ENCODE measurements at places on chromosomes 5 and 9.

- H3K4me3 ChIP-seq: no peak overlapping the region
- H3K4me1 ChIP-seq: peaks cover 13% of the 10 kb centered on the region
These were observed 68.6 kb downstream of the EPB41L4B start for GRCh38 chr9:109252291-109252690.

DNA sequence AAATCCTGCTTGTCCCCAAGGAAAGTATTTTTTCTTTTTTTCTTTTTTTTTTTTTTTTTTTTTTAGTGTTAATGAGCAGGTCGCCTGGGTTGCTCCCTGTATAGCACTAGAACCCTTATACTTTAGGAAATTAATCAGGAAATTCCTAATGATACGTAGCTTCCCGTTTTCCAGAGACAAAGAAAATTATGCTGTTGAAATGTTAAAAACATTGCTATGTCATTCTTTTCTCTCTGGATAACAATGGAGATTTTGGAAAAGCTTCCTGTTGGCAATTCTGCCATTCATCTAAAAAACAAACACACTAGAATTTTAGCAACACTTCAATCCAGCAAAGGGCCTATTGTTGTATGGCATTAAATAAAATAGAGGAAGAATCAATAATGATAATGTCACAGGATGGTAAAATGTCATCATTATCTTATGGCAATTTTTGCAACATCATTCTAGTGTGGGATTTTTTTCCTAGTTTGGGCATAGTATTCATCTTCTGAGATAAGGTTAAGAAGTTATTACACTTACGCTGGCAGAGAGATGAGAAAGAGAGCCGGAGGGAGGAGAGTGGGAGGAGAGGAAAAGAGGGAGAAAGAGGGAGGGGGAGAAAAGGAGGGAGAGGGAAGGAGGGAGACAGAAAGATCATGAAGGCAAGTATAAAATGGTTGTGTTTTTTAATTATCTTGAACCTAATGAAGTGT is 315.8 kb upstream of the PDE4D start:
- peak overlapping the region; percentile 9 for H3K27ac ChIP-seq
- H3K36me3 ChIP-seq: no peaks in the 10 kb centered on the region
- no peaks in the 10 kb centered on the region for H3K4me1 ChIP-seq

- H3K4me3 ChIP-seq: no peak overlapping the region
- no peak for DNase-seq
- no peaks in the 10 kb centered on the region for H3K27me3 ChIP-seq
- H3K27ac ChIP-seq: no peak overlapping the region
These were observed 144.6 kb downstream of the CACNA1B start for GRCh38 chr9:138022121-138022741.

- H3K4me1 ChIP-seq: no peaks in the 10 kb centered on the region
- peaks cover 5% of the 10 kb centered on the region for H3K36me3 ChIP-seq
- H3K27ac ChIP-seq: no peak overlapping the region
- no peak for DNase-seq
These were observed 120.9 kb downstream of the MAPKAP1 start for GRCh38 chr9:125586172-125586511.

- no peaks in the 10 kb centered on the region for H3K36me3 ChIP-seq
- H3K27me3 ChIP-seq: no peaks in the 10 kb centered on the region
- no peak overlapping the region for H3K4me3 ChIP-seq
- H3K27ac ChIP-seq: no peak overlapping the region
- no peak for DNase-seq
- no peaks in the 10 kb centered on the region for H3K4me1 ChIP-seq
These were observed 101.2 kb downstream of the HMHB1 start for GRCh38 chr5:143913008-143913752.

GRCh38 chr5:176803943-176804498 is 6.3 kb upstream of the UNC5A start:
- no peak for DNase-seq
- no peak overlapping the region for H3K27ac ChIP-seq
- no peaks in the 10 kb centered on the region for H3K36me3 ChIP-seq

DNA sequence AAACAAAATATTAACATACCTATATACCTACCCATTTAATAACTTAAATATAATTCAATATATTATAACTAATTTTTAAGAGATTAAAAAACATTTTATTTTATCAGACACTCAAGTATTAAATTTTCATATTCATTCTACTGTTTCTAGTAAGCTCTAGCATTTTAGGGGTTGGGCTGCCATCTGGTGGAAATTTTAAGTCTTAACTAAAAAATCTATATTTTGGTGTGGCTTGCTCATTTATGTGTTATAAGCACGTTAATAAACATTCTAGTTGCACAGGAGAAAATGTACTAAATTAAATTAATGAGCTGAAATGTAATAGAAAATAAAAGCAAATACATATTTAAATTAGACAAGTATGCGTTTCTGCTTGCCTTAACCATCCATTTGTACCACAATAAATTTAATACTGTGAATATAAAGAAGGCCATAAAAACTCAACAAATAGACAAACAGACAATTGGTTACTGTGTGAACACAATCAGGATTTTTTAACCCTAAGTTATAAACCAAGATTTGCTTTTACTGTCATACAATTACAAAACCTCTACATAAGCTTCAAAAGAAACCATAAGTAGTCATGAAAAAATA is 1728.3 kb upstream of the CDH9 start:
- H3K36me3 ChIP-seq: no peaks in the 10 kb centered on the region
- H3K4me3 ChIP-seq: no peak overlapping the region
- no peak for DNase-seq
- H3K27ac ChIP-seq: no peak overlapping the region

DNA sequence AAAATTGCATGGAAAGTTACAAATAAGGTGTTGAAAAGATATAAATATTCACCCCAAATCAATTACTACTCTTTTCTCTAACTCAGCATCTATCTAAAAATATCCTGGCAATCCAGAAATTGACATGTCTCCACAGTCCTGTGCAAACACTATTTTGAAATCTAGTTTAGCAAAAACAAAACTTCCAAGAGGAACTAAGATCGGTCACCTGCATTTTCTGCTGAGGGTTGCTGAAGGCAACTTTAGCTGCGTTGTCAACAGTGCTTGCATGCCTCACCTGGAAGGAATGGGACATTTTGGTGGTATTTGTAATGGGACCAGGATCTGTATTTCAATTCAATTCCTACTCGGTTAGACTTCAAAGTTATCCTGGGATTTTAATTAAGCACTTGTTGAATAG is 398.3 kb downstream of the NTRK2 start:
- H3K27ac ChIP-seq: no peak overlapping the region
- no peak overlapping the region for H3K4me3 ChIP-seq
- H3K36me3 ChIP-seq: no peaks in the 10 kb centered on the region
- no peak for DNase-seq

- H3K36me3 ChIP-seq: peaks cover 28% of the 10 kb centered on the region
- H3K4me1 ChIP-seq: no peaks in the 10 kb centered on the region
- no peak for DNase-seq
- no peak overlapping the region for H3K27ac ChIP-seq
- H3K4me3 ChIP-seq: no peak overlapping the region
These were observed 408.3 kb downstream of the KDM4C start for GRCh38 chr9:7166074-7166473.

GRCh38 chr9:34384368-34385165 is 7.9 kb upstream of the MYORG start:
- DNase-seq: no peak
- H3K27me3 ChIP-seq: no peaks in the 10 kb centered on the region
- H3K4me1 ChIP-seq: peaks cover 16% of the 10 kb centered on the region
- no peak overlapping the region for H3K27ac ChIP-seq

GRCh38 chr9:79684711-79685575 is 113.2 kb downstream of the TLE4 start:
- DNase-seq: no peak
- H3K36me3 ChIP-seq: no peaks in the 10 kb centered on the region
- no peak overlapping the region for H3K4me3 ChIP-seq
- no peaks in the 10 kb centered on the region for H3K27me3 ChIP-seq

DNA sequence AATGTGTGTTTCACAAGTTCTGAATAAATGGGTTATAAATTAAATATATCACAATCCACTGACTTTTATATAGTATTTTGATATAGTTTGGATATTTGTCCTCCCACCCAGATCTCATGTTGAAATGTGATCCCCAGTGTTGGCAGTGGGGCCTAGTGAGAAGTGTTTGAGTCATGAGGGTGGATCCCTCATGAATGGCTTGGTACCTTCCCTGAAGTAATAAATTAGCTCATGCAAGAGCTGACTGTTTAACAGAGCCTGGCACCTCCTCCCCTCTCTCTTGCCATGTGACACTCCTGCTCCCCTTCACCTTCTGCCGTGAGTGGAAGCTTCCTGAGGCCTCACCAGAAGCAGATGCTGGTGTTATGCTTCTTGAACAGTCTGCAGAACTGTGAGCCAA is 127.9 kb upstream of the PALM2AKAP2 start:
- H3K4me1 ChIP-seq: no peaks in the 10 kb centered on the region
- H3K27me3 ChIP-seq: no peaks in the 10 kb centered on the region
- H3K4me3 ChIP-seq: no peak overlapping the region
- H3K27ac ChIP-seq: no peak overlapping the region
- DNase-seq: no peak
- no peaks in the 10 kb centered on the region for H3K36me3 ChIP-seq

DNA sequence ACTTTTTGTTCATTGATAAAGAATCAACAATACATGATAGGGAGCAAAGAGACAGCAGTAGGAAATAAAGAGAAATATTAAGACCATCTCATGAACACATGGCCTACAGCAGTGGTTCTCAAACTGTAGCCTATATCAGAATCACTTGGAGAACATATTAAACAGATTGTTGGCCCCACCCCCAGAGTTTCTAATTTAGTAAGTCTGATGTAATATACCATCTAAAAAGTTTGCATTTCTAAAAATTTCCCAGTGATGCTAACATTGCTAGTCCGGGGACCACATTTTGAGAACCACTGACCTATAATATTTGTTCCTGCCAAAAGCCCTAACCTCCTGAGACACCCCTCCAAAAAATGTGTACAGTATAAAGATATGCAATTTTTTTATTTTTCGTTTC is 306.2 kb upstream of the NREP start:
- H3K36me3 ChIP-seq: no peaks in the 10 kb centered on the region
- no peaks in the 10 kb centered on the region for H3K4me1 ChIP-seq

GRCh38 chr5:123217173-123217572 is 128.1 kb downstream of the PRDM6 start:
- H3K36me3 ChIP-seq: no peaks in the 10 kb centered on the region
- H3K27me3 ChIP-seq: no peaks in the 10 kb centered on the region
- no peaks in the 10 kb centered on the region for H3K4me1 ChIP-seq
- no peak overlapping the region for H3K4me3 ChIP-seq
- DNase-seq: no peak

- H3K27ac ChIP-seq: no peak overlapping the region
- DNase-seq: no peak
- H3K4me1 ChIP-seq: no peaks in the 10 kb centered on the region
- no peak overlapping the region for H3K4me3 ChIP-seq
- no peaks in the 10 kb centered on the region for H3K27me3 ChIP-seq
- H3K36me3 ChIP-seq: no peaks in the 10 kb centered on the region
These were observed 124.4 kb upstream of the NMUR2 start for GRCh38 chr5:152529440-152529839.

DNA sequence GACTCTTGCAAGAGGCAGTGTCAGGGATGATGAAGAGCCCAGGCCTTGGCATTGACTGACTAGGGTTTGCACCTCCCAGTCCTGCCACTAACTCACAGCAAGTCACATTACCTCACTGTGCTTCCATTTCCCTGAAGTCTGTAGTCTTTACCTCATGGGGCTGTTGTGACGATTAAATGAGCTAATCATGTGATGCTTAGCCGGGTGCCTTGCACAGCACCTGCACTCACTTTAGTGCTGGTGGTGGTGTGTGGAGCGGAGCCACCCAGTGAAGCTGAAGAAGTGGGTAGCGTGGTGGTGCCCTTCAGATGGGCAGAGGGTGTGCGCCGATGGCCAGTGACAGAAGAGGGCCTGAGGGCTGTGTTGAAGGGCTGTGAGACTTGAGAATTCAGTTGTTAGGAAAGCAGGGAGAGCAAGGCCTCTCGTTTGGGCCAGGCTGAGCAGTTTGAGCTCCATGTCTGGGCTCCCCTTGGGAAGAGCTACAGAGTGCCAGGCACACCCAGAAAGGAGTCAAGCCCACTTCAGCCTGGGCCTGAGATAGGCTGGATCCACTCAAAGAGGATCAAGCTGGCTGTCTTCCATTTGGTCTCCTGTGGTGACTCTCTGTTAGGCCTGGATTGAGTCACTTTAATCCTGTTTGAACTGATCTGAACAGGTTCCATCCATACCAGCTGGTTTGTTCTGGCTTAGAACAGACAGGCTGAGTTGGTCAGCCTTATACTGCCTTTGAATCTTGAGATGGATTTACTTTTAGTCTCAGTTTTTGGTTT is 42.5 kb downstream of the RALGPS1 start:
- H3K36me3 ChIP-seq: no peaks in the 10 kb centered on the region
- H3K27ac ChIP-seq: peak overlapping the region; percentile 16
- H3K27me3 ChIP-seq: no peaks in the 10 kb centered on the region
- H3K4me3 ChIP-seq: no peak overlapping the region
- no peak for DNase-seq

DNA sequence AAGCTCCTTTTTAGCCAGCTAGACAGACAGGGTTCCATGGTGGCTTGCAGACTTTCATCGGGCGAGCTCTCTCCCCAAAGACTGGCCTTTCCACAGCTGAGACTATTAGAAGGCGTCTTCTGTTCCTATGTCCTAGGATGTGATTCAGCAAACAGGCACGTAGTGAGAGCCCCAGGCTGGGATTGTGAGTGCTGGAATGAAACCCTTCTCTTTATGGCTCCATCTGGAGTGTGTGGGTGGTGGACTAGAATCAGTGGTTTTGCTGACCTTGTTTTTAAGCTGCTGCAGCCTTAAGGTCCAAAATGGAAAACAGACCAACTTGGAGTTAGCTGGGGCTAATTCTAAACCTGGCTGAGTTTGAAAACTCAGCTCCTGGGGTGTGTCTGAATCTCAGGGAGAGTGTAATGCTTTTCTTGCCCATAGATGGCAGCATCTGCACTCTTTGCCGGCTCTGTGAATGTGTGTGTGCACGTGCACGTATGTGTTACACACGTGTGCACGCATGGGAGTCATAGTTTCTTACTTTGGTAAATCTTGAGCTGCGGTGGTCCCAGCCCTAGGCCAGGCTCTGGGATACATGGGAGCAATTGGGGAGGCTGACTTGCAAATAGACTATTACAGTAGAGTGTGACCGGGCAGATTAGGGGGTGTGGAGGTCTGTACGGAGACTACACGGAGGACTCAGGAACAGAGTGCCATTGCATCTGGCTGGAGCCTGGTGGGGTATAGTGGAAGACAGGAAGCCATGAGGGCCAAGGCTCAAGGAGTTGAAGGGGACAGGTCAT is 10.7 kb downstream of the GSN start:
- no peaks in the 10 kb centered on the region for H3K36me3 ChIP-seq
- peaks cover 5% of the 10 kb centered on the region for H3K4me1 ChIP-seq
- H3K27me3 ChIP-seq: no peaks in the 10 kb centered on the region
- H3K4me3 ChIP-seq: peak overlapping the region; percentile 14
- H3K27ac ChIP-seq: peak overlapping the region; percentile 95

GRCh38 chr5:81544351-81545018 is 150.6 kb upstream of the ACOT12 start:
- H3K4me3 ChIP-seq: no peak overlapping the region
- H3K27ac ChIP-seq: no peak overlapping the region
- H3K36me3 ChIP-seq: no peaks in the 10 kb centered on the region
- DNase-seq: no peak
- H3K27me3 ChIP-seq: no peaks in the 10 kb centered on the region

Measured in tibial artery (tissue), 4 donors.